Bone marrow (tissue), 2 donors: ENCODE measurements at places on chromosomes 11 and 22.

GRCh38 chr22:38317995-38318715 lies 922 bp upstream of the CSNK1E start:
- no peak for DNase-seq

DNA sequence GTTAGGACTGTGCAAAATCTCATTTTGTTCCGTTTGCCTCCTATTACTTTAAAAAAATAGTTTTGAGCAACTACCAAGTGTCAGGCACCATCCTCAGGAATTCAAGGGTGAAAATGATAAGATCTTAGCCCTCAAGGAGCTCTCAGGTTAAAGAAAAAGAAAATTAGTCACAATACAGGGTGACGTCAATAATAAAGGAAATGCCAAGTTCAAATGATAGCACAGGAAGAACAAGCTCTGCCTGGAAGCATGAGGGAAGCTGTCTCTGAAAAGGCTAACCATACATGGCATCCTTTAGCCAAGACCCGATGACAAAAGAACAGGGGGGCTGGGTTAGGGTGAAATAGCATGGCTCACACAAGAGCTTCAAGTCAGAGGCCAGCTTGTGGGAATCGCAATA lies 11.1 kb upstream of the MPZL2 start:
- no peak for DNase-seq

GRCh38 chr11:10441652-10442503 lies 13.2 kb upstream of the AMPD3 start:
- DNase-seq: no peak

GRCh38 chr11:2137202-2138067 lies 1.8 kb downstream of the IGF2 start:
- no peak for DNase-seq

DNA sequence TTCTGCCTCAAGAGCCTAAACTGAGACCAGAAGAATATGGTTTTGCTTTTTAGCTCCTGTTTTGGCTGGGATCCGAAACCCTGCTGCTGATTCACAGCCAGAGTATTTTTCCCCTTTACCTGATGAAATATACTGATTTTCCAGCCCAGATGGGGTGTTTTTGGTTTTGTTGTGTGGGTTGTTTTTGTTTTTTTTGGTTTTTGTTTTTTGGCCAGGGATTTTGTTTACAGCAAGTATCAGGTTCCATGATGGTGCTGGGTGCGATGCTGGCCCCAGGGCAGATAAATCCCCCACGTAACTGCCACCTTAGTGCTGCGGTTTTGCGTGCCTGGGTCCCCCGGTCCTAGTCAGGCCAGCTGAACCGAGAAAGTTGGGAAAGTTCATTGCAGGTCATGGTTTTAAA lies 103.7 kb downstream of the ZBTB16 start:
- DNase-seq: no peak

- DNase-seq: no peak
These were observed 38.8 kb upstream of the POU2AF1 start for GRCh38 chr11:111417766-111418435.

DNA sequence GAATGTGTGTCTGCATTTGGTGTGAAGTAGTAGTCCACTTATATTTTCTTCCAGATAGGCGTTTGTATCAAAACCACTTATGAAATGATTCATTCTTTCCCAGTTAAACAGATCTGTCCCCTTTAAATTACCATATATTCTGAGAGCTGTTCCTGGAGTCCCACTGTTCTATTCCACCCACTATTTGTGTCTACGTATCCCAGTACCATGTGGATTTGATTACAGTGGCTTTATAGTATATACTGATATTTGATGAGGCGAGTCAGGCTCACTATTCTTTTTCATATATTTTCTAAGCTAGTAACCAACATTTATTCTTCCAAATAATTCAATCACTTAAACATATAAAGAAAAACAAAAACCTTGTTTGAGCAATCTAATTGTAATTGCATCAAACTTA lies 81.9 kb upstream of the RASSF10 start:
- DNase-seq: no peak

GRCh38 chr22:48494968-48495750 lies 1332.5 kb downstream of the BRD1 start:
- no peak for DNase-seq

GRCh38 chr11:12079726-12080556 lies 30.4 kb upstream of the MICAL2 start:
- no peak for DNase-seq

- DNase-seq: no peak
These were observed 223.5 kb upstream of the BLID start for GRCh38 chr11:122339436-122340060.

DNA sequence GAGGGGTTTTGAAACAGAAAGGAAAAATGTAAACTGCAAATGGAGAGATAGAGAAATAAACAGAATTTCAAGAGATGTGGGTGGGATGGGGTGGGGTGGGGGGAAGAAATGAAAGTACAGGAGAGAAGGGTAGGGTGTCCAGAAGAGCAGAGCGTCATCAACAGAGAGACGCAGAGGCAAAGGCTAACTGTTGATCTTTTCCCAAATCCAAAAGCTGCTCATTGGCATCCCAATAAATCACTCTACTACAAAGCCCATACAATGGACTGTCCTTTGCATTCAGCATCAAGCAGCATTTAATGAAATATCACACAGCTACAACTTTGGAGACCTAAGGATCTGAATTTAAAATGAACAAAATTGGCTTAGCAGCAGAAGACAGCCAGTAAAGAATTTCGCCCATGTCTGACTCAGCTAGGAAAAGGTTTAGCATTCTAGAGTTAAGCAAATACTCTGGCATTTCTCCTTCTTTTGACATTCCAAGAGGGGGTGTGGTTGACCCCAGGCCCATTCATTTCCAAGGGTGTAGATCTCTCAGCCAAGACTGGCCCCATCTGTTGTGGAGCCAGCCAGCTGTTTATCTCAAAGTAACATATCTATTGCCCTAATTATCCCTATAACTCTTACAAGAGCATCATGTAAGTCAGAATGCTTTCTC lies 1.5 kb downstream of the RAB30 start:
- DNase-seq: no peak

GRCh38 chr11:124672536-124673215 lies 863 bp downstream of the SIAE start:
- no peak for DNase-seq

GRCh38 chr11:35566885-35567284 lies 41.5 kb upstream of the PAMR1 start:
- no peak for DNase-seq
